ENCODE measurements at places on chromosomes 7 and 10.
A peak's percentile ranks its signal among the peaks of the same experiment; 100 is the strongest.

GRCh38 chr10:47029181-47030009 is 118.2 kb downstream of the PTPN20 start:
- no peak for DNase-seq

GRCh38 chr7:22317632-22318031 is 39.3 kb downstream of the RAPGEF5 start:
- DNase-seq: no peak

DNA sequence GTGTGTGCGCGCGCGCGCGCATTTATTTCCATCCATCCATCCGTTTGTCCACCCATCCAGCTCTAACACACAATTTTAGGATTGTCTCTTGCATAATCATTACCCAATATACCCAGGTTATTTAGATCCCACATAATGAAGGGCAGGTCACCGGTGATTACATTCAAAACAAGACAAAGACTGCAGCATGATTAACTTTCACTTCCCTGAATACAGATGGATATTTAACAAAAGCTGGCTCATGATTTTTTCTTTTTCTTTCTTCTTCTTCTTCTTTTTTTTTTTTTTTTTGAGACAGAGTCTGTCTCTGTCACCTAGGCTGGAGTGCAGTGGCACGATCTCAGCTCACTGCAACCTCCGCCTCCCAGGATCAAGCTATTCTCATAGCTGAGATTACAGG is 86.2 kb downstream of the SH3PXD2A start:
- no peak for DNase-seq

- DNase-seq: no peak
Measured at GRCh38 chr10:123562387-123562786, 103.8 kb upstream of the GPR26 start.

GRCh38 chr10:74418285-74418872 is 267.4 kb downstream of the ADK start:
- DNase-seq: peak; percentile 16

- DNase-seq: no peak
Measured at GRCh38 chr7:151539088-151539671, 19.5 kb upstream of the RHEB start.

DNA sequence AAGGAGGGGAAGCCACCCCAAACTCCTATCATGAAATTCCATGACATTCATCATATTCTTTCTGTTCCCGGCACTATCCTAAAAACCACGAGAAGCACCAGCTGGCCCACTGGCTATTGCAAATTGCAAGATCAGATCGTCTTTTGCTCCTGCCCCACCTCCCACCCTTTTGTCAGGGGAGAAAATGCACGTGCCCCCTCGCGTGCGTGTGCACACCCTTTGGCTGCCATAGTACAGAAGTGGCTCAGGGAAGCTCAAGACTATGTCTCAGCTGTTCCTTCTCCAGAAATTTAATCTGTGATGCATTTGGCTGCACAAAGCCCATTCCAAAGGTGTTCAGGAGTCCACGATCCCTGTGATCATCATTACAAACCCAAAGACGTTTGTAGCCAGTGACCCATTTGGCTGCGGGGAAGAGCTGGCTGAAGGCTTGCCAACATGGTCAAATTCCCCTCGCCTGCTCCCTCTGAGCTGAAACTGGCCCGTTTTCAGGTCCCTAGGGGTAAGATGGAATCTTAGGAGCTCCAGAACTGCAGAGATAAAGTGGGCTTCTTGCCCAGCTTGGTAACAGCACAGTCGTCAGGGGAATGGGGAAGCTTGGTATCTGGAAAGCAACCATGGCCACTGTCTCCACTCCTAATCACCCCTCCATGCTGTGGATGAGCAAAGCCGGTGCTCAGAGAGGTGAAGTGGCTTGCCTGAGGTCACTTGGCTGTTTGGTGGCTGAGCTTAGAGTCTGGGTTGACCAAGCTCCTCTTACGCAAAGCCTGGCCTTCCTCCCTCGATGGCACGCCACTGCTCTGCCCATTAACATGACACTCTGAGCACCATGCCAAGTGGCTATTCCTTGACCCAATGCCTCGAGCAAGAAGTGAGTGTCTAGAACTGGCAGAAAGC is 155.4 kb downstream of the NEURL1 start:
- peak; percentile 76 for DNase-seq

GRCh38 chr7:18526368-18526878 is 30.9 kb downstream of the HDAC9 start:
- DNase-seq: no peak

- no peak for DNase-seq
Measured at GRCh38 chr10:78950656-78951587, 117.8 kb upstream of the ZMIZ1 start.

DNA sequence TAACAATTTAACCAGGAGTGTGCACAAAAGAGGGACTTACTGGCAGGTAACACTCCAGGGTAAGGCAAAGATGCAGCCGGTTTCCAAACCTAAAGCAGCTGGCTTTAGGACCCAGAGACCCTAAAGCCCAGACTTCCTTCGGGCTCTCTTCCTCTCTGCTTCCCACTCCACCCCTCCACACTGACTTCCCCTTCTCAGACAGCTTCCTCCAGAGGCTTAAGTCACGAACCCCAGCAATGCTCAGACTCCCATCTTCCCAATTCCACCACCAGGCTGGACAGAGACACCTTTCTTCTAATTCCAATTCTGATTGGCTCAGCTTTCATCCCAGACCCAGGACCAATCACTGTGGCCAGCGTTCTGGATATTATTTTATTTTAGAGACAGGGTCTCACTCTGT is 24.8 kb downstream of the STYXL1 start:
- DNase-seq: no peak

DNA sequence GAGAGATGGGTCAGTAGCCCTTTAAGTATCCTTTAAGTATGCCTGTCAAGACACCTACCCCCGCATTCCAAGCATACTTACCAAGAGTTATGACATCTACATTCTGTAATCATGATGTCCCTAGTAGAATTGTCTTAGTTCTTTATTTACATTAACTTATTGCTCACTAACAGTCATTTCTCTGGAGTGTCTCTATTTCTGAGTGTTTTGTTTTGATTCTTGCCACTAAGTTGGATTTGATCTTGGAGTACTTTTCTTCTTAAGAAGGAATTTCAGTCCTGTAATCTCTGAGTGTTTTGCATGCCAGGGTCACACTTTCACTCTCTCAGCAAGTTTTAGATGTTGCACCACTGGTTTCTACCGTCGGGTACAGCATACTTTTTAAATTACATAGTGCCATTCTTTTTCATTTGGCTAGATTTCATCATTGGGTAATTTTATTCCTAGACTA is 1053.9 kb downstream of the KCNMA1 start:
- DNase-seq: peak; percentile 93

- no peak for DNase-seq
Measured at GRCh38 chr10:126006906-126007305, 110.5 kb downstream of the FANK1 start.

DNA sequence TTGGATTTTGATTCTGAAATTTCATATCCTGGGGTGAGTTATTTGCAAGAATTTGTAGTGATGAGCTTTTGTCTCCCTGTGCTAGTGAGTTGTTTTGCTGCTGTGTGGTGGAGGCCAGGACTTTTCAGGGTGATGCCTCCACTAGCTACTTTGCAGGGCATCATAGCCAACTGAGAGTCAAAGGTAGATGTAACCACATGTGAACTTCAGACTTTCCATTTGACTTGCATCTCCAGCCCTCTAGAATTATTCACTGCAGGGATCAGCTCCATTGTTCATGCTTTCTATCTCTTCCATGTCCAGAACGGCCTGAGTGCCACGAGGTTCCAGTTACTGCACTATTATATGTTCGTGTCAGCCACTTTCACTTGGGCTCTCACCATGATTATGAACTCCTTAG is 534.3 kb downstream of the GRM8 start:
- no peak for DNase-seq

GRCh38 chr10:80081026-80081425 is 2.6 kb downstream of the TMEM254 start:
- DNase-seq: no peak

DNA sequence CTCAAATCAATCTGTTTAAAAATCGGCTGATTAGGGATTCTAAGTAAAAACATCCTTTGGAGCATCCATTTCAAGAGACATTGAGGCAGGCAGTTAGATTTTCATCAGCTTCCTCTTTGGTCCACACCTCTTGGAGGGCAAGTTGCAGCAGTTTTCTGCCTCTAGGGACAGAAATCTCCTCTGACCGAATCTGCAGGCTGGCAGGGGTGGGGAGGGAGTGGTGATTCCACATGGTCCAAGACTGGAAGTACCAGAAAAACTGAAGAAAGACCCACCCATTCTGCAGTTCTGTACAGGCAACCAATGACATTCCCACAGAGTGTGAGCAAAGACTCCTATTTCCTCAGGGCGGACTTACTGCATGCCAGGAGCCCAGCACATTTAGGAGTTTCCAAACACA is 29.0 kb downstream of the FGFBP3 start:
- DNase-seq: no peak

DNA sequence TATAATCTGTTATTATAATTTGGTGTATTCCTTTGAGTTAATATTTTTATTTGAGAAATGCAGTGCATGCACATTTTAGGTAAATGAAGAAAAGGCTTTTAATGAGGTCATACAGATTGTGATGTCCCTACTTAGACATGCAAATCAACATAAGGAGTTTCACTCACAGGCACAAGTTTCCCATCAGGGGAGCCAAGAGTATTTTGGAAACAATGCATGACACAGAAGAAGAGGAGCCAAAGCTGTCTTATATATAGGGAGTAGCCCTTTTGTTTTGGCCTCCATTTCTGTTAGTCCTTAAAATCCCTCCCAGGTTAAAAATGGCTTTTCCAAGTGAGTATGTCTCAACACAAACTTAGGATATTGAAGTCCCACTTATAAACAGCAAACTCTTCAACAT is 703.4 kb upstream of the ANKRD30A start:
- no peak for DNase-seq

DNA sequence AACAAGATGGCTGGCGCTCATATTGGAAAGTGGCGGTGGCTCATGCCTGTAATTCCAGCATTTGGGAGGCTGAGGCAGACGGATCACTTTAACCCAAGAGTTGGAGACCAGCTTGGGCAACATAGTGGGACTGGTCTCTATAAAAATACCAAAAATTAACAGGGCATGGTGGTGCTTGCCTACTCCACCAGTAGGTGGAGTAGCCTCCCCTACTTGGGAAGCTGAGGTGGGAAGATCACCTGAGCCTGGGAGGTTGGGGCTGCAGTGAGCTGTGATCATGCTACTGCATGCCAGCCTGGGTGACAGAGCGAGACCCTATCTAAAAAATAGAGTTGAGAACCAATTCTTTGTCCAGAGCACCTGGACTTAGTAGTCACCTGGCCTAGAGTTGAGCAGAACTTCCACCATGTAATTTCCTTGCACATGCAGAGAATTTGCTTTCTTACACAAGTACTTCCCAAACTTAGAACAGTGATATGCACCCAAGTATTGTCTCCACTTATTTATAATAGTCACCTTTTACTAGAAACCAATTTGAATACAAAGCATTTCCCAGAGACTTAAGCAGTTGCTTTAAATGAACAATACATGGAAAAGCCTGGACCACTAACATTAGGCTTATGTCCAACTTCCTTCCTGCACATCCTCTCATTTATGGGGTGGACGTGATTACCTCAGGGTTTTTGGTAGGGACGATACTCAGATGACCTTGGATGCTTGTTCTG is 15.9 kb downstream of the LAMB4 start:
- DNase-seq: no peak

DNA sequence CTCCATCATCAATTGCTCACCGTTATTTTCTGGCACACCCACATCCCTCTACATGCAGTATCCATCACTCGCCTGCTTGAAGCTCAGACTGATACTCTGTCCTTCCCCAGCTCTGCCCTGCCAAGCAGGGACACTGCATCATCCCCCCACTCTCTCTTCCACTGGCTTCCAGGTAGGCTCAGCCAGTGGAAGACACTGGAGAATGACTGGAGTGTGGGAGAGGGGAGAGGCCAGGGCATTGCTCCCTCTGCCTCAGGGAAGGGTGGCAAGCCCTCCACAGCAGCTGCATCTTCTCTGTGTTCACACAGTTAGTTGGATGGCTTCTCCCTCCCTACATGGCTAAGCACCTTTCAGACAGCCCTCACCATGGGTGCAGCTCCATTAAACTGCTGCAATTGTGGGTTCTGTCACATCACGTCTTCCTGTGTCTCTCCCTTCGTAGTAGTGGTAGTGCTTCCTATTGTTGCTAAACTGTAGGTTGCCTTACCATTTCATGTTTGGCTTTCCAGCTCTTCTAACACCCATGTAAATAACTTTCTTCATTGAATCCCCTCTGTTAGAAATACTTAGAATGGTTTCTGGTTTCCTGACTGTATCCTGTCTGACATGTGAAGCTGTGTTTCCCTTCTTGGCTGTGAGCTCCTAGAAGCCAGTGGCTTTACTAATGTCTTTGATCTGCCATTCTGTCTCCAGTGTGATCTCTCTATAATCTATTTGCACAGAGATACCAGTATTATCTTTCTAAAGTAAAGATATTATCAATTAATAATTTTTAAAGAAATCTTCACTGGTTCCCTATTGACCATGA is 483.7 kb upstream of the LRRN3 start:
- no peak for DNase-seq

DNA sequence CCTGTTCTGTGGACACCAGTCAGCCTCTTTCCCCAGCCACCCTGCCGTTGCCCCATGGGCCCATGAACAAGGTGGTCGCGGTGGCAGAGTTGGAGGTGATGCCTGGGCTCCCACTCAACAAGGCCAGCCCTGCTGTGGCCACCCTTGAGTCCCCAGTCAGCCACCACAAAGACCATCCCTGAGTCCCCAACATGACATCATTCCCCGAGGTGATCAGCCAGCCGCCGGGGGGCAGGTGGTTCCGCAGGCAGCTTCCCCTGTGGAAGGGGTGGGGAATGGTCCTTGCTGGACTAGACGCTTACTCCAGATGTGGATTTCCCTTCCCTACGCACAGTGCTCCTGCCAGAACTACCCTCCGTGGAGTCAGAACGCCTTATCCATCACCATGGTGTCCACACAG is 271.7 kb downstream of the PTPRN2 start:
- no peak for DNase-seq

DNA sequence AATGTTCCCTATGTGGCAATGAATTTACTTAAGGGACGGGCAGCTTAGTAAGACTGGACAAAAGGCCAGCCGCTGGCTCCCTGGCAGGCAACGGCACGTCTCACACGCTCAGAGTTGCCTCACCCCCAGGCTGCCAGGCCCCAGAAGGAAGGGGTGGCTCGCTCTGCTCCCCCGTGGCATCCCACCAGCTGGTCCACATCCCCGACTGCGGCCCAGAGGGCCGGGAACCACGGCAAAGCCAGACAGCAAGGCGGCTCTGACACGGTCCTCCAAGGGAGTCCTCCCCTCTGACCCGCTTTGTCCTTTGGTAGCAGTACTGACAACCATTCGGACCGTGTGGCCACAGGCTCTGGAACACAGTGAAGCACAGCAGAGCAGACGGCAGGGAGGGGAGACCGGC is 34.1 kb downstream of the NUDT1 start:
- no peak for DNase-seq

DNA sequence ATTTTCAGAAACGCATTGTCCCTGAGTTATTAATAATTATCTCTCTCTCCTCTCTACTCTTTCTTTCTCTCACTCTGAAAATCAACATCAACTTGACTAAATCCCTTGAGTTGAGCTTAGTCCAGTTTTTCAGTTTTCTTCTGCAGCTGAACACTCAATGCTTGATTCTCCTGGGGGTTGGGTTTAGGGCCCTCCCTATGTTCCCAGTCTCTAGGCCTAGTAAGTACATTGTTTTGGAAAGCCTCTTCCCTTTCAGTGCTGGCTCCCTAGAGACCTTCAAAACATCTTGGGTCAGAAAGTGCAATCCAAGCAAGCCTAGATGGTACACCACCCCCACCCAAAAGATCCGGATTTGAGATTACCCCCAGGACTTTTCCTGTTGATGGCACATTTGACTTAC is 488.5 kb downstream of the LRMDA start:
- no peak for DNase-seq

GRCh38 chr7:51645255-51645654 is 328.6 kb upstream of the COBL start:
- DNase-seq: no peak

Data from fibroblast of skin of right quadriceps (primary cell).